ENCODE measurements at places on chromosomes 1 and 21. TPM values are rescaled to one million over a fixed set of nuclear protein-coding genes. Genes with fewer than 3 reads are reported as not detected.
A peak's percentile ranks its signal among the peaks of the same experiment; 100 is the strongest.

- no peak for DNase-seq
These were observed 1.7 kb upstream of the RASAL2 start for GRCh38 chr1:178091986-178092745.

WDR64 gene
- not detected for total RNA-seq

- DNase-seq: no peak
These were observed 55.0 kb upstream of the SERBP1 start for GRCh38 chr1:67485046-67485811.

DNA sequence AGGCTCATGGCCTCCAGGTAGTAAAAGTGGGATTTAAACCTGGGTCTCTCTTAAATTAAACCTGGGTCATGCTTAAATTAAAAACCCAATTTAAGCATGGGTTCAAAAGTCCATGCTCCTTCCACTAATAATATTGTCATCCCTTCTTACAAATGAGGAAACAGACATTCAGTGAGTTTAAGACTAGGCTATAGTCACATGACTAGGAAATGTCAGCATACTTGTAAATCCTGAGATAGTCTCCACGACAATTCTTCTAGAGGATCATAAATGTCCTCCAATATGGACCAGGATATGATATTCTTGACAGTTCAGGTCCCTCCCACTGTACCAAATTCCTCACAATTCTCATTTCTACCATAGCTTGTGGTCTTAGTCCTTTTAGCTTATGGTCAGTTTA is 10.5 kb upstream of the IGFN1 start:
- no peak for DNase-seq

DNA sequence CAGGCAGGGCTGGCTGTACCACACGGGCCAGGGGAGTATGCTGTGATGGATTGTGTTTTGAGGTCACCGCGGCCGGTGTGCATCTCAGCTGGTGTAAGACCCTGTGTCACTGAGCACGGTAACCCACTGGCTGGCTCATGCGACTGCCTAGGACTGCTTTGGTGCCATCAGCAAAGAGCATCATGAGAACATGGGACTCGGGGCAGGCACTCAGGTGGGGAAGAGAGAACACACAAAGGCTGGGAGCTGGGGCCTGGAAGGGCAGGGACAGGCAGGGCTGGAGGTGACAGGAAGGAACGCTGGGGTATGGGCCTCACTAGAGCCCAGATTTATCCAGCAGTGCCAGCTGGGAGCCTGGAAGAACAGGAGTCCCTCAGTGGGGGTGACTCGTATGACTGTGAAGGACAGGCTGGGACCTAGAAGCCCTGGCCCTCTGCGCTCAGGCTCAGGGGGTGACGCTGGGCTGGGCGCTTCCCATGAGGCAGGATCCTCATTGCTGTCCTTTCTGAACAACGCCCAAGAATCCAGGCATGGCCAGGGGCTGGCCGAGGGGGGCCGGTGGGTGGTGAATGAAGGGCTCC is 210.4 kb upstream of the VAMP3 start:
- DNase-seq: no peak

CYP4A11 gene
- not detected for total RNA-seq

DNA sequence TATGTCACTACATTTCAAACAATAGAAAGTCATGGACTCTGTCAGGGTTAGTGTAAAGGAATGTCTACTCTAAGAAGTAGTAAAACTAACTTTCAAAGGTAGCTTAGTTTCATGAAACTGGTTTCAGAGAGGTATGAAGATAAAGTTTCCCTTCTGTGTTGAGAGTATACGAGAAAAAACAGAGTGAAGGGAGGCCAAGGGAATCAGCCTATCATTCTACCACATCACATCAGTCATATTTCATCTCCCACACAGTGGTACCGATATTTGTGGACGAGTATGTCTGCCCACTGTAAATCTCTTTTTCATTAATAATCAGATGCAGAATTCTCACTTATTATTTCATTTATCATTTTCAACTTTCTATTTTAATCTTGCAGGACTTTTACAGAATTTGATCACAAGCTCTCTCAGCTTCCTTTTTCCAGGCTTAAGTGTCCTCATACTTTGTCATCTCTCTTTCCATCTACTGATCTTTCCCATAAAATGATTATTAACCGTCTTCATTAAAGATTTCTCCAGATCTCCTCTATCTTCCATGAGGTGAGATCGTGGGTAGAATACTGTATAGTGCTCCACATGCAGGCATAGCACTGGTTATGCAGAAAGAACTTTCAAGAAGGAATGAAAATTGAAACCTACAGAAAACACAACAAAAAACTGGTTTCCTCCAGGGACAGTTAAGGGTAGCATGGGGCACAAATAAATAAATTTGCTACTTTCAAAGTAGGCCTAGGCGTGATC is 11.5 kb upstream of the IFI16 start:
- DNase-seq: no peak

FBLIM1 gene
- 95.6 TPM for total RNA-seq

DNA sequence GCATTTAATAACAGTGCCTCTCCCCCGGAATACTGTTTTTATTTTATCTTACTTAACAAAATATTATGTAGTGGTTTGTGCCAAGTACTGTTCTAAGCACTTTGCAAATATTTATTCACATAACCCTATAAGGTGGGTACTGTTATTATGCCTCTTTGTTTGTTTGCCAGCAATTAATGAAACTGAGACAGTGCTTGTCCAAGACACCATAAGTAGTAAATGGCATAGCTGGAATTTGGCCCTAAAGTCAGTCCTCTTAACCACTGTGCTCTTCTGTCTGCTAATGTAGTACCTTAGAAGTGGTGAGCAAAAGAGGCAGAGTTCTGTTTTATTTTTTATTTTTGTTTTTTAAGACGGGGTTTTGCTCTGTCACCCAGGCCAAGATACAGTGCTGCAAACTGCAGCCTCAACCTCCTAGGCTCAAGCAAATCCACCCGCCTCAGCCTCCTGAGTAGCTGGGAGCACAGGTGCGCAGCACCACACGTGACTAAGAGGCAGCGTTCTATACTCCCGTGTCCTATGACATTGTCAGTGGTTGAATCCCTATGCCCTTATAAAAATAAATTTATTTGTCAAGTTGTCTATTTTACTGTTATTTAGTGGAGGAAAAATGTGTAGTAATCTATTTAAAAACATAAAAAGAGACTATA is 165.8 kb downstream of the CLEC20A start:
- no peak for DNase-seq

VANGL2 gene
- 32.7 TPM for total RNA-seq

DNA sequence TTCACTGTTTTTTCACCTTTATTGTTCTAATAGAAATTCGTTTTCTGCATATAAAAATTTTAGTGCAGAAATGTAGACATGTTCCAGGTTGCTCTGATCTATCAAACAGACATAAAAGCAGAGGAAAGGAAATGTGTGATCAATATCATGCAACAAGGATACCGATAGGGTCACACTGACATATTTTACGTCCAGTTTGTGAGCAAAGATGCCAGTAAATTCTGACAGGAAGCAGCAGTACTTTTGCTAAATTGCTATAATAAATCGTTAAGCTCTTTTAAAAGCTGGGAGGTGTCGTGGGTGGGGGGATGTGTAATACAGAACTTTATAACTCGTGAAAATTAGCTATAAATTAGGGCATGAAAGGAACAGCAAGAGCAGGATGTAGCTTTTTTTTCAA is 955.2 kb downstream of the BRINP3 start:
- DNase-seq: no peak

DNA sequence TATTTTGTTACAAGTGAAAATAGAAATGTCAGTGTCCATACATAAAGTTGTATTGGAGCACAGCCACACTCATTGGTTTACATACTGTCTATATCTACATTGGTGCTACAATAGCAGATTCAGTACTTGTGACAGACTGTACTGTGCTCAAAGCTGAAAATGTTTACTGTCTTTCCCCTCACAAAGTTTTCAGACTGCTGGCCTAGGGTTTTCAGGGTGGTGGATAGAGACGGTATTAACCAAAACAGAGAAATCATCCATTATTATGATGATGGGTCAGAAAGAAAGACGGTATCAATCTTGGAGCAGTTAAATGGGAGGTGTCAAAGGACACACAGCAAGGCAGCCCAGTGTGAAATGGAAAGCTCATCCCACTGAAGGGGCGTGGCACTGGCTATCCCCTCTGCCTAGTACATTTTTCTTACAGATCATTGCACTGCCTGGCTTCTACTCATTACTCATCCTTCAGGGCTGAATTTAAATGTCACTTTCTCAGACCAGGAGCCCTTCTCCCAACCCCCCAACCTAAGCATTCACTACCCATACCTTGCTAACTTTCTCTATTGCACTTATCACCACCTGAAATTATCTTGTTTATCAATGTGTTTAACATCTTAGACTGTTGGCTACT is 10.2 kb downstream of the JAK1 start:
- DNase-seq: peak; percentile 48

SLC22A15 gene
- total RNA-seq: 5.5 TPM

DNA sequence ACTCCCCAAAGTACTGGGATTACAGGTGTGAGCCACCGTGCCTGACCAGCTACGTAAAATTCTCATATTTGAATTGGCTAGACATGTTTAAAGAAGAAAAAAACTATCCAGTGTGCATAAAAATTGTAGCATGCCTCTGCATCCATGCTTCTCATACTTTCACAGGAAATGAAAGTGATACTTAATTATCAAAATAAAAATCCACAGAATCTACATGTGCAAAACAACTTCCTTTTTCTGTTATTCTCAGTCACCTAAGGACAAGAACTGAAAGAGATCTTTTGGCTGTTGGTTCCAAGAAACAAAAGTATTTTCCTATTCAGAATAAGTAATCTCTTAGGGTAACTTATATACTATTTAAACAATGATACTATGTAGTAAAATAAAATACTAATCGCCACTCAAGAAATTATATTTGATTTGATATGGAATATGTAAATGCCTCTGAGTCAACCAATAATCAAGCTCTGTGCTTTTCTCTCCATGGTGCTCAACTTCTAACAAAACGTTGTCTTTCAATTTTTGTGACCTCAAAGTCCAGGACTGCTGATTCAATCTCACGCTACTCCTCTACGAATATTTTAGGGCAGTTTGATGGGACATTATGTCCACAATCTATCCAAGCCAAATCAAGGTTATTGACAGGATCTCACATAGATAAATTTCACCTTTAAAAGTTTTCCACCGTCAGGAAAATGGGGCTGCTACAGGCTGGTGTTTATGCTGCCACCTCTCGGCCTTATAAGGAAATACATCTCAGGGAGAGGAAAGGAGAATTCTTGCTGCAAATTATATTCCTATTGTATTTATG is 102.7 kb downstream of the ZNF281 start:
- DNase-seq: peak; percentile 63

GRCh38 chr21:37916310-37917051 is at the start of gene KCNJ6:
KCNJ6 (minus strand) TSS chr21:37916457; CDS start chr21:37840682, 75,775 bp downstream.
- peak; percentile 92 for DNase-seq

GRCh38 chr1:29569971-29570634 is 333.8 kb downstream of the PTPRU start:
- no peak for DNase-seq

GRCh38 chr1:84467298-84467697 is 11.8 kb upstream of the RPF1 start:
- DNase-seq: no peak

- no peak for DNase-seq
These were observed 25.0 kb downstream of the SLC37A1 start for GRCh38 chr21:42538479-42539275.

PIK3R3 gene
- total RNA-seq: 7.0 TPM

GRCh38 chr1:114485286-114485685 is 25.7 kb downstream of the TRIM33 start:
- no peak for DNase-seq

- DNase-seq: no peak
These were observed 26.5 kb upstream of the LRRC8C start for GRCh38 chr1:89606227-89606980.

DNA sequence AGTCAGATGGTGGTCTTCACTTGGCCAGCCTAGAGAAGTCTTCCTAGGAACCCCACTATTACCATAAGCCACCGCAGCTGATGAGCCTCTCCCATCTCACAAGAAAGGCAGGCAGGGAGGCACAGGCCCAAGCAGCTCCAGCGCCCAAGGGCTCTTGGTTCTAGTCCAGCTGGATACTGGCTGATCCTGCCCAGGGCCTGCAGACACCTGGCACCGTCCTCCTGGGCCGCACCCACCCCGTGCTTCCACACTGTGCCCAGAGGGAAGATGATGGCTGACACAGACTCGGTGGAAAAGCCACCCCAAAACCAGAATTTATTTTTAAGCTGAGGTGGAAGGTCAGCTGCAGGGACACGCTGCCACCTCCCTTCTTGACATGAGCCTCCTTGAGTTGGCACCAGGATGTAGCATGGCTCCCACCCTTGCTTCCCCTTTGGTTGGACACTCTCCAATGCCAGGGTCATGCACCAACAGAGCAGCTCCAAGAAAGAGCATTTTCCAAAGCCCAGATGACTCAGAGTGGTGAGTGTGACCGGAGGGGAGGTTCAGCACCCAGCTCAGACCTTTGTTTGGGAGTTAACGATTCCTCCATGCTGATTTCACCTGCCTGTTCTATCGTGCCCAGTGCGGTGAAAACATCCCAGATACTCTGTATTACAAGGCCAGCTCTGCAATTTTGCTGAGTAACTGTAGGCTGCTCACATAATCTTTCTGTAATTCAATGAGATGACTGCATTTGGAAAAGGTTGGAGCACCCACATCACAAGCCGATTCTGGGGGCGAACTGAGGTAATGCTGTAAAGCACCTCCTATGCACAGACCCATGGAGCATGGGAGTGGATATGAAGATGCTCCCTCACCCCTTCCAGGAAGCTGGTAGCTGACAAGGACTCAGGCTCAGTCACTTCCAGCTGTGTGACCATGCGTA is 63.1 kb upstream of the SLC2A1 start:
- no peak for DNase-seq

- no peak for DNase-seq
These were observed 55.8 kb downstream of the TRIM33 start for GRCh38 chr1:114455102-114455785.

NID1 gene
- 12.9 TPM for total RNA-seq

- no peak for DNase-seq
These were observed 49.8 kb upstream of the PAX7 start for GRCh38 chr1:18580691-18581419.

DNA sequence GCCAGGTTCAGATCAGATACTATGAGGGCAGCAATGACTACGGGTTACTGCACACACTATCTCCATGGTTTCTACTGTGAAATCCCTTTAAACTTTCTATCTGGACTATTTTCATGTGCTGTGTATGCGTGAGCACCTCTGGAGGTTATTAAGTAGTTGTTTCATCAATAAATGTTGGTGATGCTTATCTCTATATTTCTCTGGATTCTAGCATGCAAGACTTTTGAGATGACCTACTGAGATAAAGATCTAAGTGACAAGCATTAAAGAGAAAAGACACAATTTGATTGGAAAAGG is 194.0 kb downstream of the NRIP1 start:
- no peak for DNase-seq
